Right cardiac atrium (tissue), 5 donors: ENCODE measurements at places on chromosomes 1 and 21.

DNA sequence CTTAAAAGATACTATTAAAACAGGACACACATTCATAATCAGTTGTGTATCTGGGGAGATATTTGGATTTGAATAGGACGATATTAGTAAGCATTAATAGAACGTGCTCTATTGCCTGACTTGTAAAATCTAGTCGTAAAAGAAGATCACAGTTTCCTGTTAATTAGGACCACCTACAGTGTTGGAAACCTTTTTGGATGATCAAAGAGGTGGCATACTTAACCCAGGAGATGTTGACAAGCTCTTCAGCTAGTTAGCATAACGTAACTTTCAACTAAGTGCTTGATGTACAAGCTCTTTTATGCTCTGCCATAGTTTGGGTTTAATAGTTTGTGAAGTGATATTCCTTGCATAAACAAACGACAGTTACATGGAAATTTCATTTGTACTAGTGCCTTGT lies 293.3 kb upstream of the NR5A2 start:
- no peak for DNase-seq

DNA sequence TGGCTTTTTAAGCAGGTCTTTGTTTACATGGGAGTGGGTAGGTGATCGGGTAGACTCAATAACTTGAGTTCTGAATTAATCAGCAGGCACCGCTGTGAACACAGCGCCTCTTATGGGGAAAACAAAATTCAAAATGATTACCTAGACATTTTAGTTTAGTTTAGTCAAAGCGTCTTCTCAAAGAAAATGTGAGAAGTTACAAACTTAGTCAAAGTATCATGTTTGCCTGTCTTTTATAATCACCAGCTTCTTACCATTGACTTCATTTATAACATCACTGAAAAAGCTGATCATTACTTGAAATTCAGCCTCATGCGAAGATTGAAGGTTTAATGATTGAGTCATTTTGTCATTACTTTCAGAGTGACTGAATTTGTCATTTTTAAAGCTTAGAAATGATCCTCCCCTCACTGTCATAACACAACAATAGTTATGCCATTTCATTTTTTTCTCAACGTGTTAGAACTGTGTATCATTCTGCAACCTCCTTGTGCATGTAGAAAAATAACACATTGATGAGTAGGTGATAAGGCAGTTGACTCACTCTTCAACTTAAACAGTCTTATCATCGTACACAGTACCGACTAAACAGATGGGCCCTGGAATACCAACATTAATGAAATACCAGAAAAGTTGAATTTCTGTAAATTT lies 188.5 kb downstream of the NFIA start:
- no peak for DNase-seq

- DNase-seq, result no peak
These were observed 3.5 kb downstream of the HDGF start for GRCh38 chr1:156747742-156748669.

GRCh38 chr1:162136760-162137159 lies 67.3 kb downstream of the NOS1AP start:
- DNase-seq, result no peak

- DNase-seq, result peak; percentile 75
These were observed 28.1 kb downstream of the AHDC1 start for GRCh38 chr1:27575840-27576331.

- DNase-seq, result no peak
These were observed 29.6 kb downstream of the CXADR start for GRCh38 chr21:17542371-17543011.

DNA sequence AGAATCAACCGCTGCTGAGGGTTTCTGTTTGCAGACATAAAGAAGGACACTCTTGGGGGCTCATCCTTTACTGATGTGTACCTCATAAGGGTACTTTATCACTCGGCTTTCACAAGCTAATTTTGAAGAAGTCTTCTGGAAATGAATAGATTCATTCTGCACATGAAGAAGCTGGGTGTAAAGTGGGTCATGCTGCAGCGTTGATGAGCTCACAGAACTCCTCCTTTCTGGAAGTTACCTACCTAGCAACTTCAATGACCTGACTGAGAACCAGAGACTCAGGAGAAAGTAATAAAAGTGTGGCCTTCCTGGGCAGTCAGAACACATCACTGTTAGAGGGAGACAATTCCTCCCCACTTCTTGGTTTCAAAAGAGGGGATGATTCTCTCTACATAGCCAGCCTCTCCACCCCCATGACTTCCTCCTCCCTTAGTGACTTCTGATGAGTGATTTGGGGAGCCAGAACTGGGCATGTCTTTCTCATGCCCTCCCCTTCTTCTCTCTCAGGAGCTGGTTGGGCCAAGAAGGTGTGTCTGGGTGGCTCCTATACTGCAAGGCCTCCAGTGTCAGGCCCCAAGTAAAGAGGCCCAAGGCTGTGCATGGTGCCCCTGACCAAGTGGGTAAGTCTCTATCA lies 27.0 kb downstream of the PCNX2 start:
- no peak for DNase-seq

GRCh38 chr1:25906644-25907300 lies 553 bp upstream of the STMN1 start:
- peak; percentile 62 for DNase-seq

- peak; percentile 14 for DNase-seq
These were observed 164.8 kb downstream of the PRDM2 start for GRCh38 chr1:13864760-13865159.

GRCh38 chr1:27379564-27380122 lies 3.5 kb downstream of the CD164L2 start:
- DNase-seq, result peak; percentile 27

GRCh38 chr1:160309571-160309970 lies 24.6 kb upstream of the PEX19 start:
- no peak for DNase-seq

- DNase-seq, result no peak
These were observed 81.9 kb upstream of the HAO2 start for GRCh38 chr1:119286587-119287181.

- DNase-seq, result no peak
These were observed 243.0 kb downstream of the TRABD2B start for GRCh38 chr1:47754221-47754620.

DNA sequence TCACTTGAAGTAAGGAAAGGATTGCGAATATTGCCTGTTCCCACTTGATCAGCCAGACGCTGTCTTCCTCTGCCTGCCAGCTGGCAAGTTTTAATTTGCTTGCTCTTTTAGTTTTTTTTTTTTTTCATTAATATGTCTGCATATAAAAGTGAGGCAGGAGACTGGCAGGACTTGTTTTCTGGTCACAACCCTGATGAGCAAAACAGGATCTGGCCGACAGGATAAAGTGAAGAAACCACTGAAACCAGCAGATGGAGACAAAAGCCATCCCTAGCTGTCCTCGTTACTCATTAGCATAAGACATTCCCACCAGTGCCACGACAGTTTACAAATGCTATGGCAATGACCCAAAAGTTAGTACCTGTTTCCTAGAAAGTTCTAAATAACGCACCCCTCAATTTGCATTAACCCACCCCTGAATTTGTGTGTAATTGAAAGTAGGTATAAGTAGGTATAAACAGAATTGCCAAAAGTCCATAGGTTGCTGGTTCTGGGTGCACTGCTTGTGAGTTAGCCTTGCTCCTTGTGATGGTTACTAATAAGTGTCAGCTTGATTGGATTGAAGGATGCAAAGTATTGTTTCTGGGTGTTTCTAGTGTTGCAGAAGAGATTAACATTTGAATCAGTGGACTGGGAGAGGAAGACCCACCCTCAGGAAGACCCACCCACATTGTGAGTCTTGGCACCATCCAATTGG lies 60.8 kb downstream of the ZNF684 start:
- DNase-seq, result no peak

DNA sequence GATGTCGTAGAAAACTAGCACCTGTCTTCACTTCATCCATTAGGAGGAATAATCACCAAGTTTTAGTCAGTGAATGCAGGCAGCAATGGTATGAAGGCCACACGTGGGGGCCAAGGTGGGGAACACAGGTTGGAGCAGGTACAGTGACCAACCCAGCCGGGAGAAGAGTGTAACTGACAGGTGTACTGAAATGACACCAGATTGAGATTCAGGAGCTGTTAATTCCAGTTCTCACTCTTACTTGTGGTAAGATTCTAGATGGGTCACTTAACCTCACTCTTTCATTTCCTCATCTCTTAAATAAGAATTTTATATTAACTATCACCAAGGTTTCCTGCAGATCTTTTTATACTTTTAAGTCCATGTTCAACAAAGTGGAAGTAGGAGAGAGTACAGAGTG lies 206.2 kb upstream of the PTBP2 start:
- no peak for DNase-seq

- no peak for DNase-seq
These were observed 1.6 kb downstream of the RAP1GAP start for GRCh38 chr1:21667348-21668231.

GRCh38 chr1:171898941-171899340 lies 57.6 kb downstream of the DNM3 start:
- DNase-seq, result no peak

- DNase-seq, result peak; percentile 83
These were observed 19.6 kb upstream of the COQ8A start for GRCh38 chr1:226920446-226920894.

GRCh38 chr1:86537928-86538695 lies 8.8 kb upstream of the CLCA4 start:
- no peak for DNase-seq

DNA sequence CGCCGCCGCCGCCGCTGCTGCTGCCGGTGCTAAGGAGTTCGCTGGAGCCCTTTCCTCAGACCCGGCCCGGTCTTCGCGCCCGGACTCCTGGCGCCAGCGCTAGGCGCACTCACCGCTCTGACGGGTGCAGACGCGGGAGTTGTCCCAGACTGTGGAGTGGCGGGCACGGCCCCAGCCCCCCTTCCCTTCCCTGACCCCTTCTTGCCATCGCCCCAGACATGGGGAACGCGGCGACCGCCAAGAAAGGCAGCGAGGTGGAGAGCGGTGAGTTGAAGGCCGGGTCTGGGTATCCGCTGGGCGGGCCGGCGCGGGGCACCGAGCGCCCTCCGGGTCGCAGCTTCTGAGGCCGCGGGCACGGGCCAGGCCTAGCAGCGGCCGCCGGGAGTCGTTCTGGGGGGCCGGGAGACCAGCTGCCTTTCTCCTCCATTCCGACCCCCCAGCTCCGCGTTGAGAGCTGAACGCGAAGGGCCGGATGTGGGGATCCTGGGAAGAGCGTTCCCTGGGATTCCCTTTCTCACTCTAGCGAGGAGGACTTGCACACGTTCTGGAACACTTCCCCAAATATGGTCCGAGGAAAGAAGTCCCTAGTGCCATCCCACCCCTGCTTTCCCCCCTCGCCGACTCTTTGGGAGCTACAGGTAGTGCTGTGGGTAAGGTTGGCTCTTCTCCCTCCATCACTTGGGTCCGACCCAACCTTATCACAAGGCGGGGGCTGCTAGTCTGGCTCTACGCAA lies 65.8 kb upstream of the PRKACB start:
- DNase-seq, result peak; percentile 15

- no peak for DNase-seq
These were observed 210.3 kb downstream of the ASTN1 start for GRCh38 chr1:176954242-176954641.

DNA sequence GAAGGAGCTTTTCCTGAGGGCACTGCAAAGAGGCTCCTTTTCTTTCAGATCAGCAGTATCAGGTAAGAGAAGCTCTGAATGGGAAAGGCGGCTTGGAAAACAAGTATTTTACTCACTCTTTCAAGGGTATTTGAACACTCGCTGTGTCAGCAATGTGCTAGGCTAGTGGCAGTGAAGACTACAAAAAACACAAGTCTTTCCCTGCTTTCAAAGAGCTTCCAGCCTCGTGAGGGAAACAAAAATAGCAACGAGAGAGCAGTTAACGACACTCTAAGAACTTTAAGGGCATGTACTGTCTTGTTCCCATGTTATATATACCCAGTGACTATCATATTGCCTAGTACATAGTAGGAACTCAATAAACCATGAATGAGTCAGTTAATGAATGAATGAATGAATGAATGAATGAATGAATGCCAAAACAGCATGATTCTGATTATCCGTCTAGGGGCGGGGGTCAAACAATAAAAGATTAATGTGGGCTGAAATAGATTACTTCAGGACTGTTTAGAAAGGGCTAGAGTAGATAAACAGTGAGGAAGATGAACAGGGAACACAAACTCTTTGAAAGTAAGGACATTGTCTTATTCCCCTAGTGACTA lies 14.2 kb upstream of the MCOLN3 start:
- no peak for DNase-seq

GRCh38 chr1:32413507-32414185 lies 19.4 kb upstream of the BSDC1 start:
- DNase-seq, result peak; percentile 71

- DNase-seq, result no peak
These were observed 2.7 kb upstream of the MGST3 start for GRCh38 chr1:165628147-165628822.

- DNase-seq, result no peak
These were observed 13.2 kb downstream of the COQ8A start for GRCh38 chr1:226953175-226953800.

DNA sequence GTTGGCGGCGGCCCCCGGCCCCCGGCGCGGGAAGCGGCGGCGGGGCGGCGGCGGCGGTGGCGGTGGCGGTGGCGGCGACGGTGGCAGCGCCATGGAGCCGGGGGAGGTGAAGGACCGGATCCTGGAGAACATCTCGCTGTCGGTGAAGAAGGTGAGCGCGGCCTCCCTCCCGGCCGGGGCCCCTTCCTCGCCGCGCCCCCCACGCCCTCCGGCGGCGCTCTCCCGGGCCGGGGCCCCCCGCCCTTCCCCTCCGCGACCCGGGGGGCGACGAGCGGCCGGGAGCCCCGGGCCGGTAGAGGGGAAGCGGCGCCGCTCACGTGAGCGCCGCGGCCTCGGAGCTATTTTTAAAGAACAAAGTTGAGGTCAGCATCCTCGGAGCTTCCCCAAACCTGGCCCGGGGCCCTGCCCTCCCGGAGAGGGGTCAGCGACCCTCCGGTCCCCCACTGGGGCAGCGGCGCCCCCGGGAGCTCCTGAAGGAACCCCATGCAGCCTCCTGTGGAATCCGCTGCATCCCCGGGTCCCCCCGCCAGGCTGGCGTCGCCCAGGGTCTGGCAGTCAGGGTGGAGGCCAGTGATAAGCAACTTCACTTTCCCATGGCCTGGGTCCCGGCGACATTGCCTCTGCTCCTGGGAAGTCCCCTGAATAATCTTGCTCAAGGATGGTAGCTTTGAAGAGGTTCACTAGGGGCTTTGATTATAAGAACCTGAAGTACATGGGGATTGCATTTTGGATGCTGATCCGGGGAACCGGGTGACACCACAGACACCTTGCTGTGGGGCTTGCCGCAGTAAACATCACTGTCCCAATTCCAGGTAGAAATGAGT lies 560 bp downstream of the PLEKHM2 start:
- DNase-seq, result peak; percentile 83

GRCh38 chr1:211174375-211174774 lies 40.4 kb upstream of the KCNH1 start:
- no peak for DNase-seq
